ENCODE measurements at places on chromosomes 4 and X. TPM values are rescaled to one million over a fixed set of nuclear protein-coding genes. Genes with fewer than 3 reads are reported as not detected.

The ZMYM3 gene
- total RNA-seq = 86.4 TPM

The CDS1 gene
- 13.9 TPM for total RNA-seq

The CFAP299 gene
- not detected for total RNA-seq

The PNMA6A gene
- 5.7 TPM for total RNA-seq

The DMP1 gene
- not detected for total RNA-seq

The FMR1 gene
- total RNA-seq = 43.6 TPM

All from H1 (cell line).